ENCODE measurements at places on chromosomes 7 and 10.

GRCh38 chr7:154578336-154578735 is 424.6 kb downstream of the PAXIP1 start:
- no peak for DNase-seq

DNA sequence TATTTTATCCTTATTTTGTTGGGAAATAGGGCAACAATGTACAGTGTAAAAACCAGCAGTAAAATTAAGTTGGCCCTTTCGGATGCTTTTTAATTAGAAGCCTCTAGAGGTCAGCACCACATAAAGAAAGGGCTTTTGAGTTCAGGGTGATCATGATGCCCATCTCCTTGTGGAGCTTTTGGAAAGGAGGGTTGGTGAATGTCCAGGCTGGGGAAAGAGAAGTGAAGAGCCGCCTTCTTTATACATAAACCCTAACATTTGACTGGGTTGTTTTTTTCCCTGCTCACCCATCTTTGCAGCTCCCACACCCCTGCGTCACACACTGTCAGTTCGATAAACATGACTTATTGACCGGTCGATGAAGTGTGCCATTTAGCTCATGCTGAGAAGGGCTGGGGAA is 29.8 kb downstream of the MTURN start:
- DNase-seq = no peak

- DNase-seq = no peak
These were observed 190.9 kb downstream of the VTI1A start for GRCh38 chr10:112637901-112638300.

GRCh38 chr7:46131916-46132795 is 211.1 kb upstream of the IGFBP3 start:
- DNase-seq = no peak

DNA sequence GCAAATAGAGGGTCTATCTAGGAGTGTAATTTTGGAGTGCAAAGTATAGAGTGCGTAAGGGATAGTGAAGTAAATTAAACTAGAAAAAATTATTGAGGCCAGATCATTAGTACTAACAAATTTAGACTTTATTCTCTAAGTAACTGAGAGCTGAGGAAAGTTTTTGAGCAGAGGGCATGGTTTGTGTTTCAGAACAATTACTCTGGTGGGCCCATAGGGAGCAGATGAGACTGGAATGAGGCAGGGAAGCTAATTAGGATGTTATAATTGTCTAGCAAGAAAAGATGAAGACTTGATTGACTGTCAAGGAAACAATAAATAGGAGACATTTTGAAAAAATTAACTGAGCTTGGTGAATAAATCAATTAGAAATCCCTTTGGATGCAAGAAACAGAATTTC is 37.8 kb upstream of the IMMP2L start:
- no peak for DNase-seq

DNA sequence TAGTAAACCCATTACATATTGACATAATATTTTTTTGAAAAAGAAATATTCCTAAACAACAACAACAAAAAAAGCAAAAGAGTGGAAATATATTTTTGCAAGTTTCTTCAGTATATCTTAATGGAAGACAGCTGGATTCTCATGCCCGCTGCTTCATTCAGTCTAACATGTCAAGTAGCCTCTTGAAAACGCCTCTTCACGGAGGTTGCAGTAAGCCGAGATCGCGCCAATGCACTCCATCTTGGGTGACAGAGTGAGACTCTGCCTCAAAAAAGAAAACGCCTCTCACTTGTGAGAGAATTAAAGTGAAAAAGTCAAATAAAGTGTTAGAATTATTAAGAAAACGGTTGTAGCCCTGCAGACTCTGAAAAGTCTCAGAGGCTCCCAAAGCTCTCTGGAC is 1.3 kb downstream of the CUTC start:
- DNase-seq = no peak

DNA sequence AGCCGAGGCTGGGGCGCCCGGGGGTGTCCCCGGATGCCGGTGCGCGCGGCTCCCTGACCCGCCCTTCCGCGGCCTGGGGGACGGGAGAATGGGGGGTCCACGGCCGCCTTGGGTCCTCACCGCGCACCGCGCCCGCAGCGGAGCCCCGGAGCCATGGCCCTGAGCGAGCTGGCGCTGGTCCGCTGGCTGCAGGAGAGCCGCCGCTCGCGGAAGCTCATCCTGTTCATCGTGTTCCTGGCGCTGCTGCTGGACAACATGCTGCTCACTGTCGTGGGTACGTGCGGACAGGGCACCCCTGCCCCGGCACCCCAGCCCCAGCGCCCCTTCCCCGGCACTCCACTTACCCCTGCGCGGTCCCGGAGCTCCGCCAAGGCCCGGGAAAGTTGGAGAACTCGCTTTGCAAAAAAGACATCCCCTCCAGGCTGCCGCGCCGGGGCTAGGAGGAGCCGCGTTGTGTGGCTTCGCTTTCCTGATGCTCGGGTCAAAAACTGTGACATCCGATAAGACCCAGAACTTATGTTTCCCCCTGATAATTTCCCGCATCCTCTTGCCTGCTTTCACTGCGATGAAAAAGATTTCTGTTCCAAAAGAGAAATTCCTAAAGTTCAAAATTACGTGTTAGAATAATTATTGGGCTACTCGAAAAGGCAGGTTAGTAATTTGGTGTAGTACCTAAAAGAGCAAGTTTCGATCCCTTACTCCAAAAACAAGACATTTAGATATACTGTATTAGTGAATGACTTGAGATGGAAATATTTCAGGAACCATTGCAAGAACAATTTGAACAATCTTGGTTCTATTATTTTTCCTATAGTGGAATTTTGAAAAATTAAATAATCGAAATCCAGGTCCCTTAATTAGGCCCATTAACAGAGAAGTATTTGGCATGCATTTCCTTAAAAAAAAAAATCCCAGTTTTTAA is 888 bp downstream of the SLC18A2 start:
- no peak for DNase-seq

- no peak for DNase-seq
These were observed 21.5 kb downstream of the CHST3 start for GRCh38 chr10:71985542-71986250.

DNA sequence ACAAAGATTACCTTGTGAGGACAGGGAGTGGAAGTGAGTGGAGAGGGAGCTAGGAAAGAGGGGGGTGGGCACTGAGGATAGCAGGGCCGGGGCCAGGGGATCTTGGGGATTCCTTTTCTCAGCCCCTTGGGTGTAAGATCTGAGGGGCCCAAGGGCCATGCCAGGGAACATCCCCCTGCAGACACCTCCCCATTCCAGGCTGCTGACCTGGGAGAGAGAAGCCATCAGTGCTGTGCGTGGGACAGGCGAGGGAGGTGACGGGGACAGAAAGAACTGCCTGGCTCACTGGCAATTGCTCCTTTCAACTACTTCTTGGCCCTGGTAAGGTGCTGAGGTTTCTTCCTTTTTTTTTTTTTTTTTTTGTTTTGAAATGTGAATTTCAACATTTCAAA is 12.0 kb upstream of the BTBD16 start:
- DNase-seq = no peak

DNA sequence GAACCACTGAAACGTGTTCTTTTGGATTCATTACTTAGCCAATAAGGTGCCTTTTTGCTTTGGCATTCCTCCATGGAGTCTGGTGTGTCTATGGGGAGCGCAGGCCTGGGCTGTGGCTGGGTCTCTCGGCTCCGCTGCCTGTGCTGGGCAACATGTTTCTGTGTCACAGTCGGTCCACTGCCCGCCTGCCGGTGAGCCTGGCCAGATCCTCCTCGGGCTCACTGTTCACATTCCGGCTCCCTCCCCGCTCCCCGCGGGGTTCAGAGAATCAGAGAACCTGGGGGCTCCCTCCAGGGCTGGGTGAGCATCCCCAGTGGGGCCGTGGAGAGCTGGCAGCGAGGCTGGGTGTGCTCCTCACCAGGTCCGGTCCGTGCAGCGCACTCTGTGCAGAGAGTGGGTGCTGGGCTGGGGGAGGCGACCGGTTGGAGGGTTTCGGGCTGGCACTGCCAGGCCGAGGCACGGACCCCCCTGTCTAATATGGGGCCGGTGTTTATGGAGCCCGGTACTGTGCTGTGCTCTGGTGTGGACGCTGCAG is 70.4 kb downstream of the INPP5A start:
- DNase-seq = no peak

- no peak for DNase-seq
These were observed 9.2 kb upstream of the ORAI2 start for GRCh38 chr7:102424129-102424551.

DNA sequence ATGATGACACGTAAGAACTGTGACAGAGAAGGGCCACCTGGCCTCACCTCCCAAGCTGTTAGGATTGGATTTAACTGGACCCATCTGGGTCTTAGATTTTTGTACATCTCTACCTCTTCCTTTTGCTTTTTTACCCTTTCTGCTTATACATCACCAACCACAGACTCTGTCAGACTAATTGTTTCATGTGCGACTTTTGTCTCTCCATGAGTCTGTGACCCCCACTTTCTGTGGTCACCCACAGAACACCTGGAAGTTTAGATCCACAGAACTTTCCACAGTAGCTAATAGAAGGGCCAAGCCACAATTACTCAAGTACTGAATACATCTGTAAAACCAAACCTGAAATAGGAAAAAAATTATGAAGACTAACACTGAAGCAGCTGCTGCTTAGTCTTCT is 23.1 kb downstream of the SEC31B start:
- no peak for DNase-seq

GRCh38 chr10:119898577-119898976 is 6.0 kb downstream of the SEC23IP start:
- no peak for DNase-seq

DNA sequence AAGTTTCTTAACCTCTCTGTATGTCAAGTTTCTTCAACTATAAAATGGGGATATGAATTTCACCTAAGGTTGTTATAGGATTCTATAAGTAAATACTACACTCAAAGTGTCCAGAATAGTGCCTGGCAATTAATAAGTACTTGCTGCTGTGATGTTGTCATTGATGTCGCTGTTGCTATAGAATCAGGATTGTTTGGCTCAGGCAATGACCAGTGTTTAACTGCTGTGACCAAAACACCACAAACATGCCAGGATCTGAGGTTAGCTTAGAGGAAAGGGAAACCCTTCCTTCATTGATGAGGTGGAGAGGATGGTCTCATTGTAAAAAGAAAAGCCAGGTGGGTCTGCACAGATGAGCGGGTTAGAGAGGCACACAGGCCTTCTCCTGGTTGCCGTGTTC is 223.1 kb upstream of the INHBA start:
- no peak for DNase-seq

DNA sequence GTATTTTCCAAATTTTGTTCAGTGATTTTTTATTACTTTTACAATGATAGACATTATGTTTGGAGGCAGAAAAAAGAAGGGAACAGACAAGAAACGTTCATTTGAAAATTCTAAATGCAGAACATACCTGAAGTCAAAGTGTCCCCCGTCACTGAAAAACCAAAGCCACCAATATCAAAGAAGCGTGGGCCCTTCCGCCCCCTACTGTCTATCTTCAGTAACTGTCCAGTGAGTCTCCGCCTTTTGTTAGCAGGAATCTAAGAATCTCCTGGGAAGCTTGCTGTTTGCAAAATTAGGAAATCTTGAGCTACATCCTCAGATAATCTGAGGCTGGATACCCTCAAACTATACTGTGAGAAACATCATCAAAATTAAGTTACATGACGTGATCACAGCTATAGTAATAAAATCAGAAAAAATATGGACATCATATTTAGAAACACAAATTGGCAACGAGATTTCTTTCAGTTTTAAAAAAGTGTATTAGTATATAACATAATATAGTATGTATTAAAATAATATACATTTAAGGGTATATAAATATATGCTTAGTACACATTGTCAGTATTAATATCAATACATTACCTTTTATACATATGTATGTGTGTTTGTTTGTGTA is 169.3 kb upstream of the AKR1E2 start:
- DNase-seq = peak; percentile 28

- DNase-seq = no peak
These were observed at the start of gene CHST15 for GRCh38 chr10:124092860-124093773. CHST15 (minus strand) TSS chr10:124093598; CDS start chr10:124046212, 47,386 bp downstream.

- no peak for DNase-seq
These were observed 6.0 kb upstream of the FAM170B start for GRCh38 chr10:49139846-49140195.

- DNase-seq = no peak
These were observed 1.5 kb upstream of the MEST start for GRCh38 chr7:130490311-130490791.

DNA sequence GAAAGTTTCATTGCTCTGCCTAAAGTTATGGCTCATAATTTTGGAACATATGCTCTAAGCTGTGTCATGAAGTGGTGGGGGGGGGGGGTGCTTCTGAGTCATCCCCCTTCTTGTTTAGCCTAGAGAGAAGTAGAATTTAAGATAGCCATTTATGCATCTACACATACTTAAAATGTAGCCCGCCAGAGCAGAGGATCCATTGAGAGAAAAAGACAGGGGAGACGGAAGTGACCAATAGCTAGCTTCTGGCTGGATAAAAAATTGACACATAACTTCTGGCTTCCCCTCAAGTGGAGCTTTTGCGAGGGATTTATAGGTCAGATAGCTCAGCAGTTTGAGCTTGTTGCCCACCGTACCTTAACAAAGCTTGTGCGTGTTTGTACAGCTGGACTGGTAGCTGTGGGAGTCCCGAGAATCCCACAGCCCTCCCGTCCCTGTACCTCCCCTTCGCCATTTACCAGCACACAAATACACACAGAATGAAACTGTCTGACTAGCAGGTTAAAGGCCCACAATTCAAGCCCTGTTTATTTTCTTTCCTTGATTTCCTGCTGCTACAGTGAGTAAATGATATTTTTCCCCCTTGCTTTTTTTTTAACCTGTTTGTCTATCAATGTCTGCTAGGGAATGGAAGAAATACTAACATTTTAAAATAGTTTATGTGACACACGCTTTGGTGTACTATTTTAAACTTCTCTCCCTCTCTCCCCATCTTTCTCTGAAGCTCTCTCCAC is 232.6 kb upstream of the FERD3L start:
- DNase-seq = no peak

- DNase-seq = no peak
These were observed 4.2 kb upstream of the CCNY start for GRCh38 chr10:35331894-35332640.

DNA sequence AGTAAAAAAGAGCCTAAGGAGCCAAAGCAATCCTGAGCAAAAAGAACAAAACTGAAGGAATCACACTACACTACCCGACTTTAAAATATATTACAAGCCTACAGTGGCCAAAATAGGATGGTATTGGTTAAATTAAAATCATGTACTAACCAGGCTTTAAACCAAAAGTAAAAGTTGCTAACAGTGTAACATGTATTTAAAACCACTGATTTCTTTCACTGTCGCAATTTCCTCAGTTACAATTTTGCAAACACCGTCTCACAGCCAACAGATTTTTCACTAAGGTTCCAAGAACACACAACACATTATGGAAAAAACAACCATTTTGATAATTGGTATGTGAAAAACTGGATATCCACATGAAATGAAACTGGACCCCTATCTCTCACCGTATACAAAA is 74.0 kb downstream of the JMJD1C start:
- no peak for DNase-seq

- no peak for DNase-seq
These were observed 130.1 kb downstream of the ELMO1 start for GRCh38 chr7:37318541-37318940.

- DNase-seq = no peak
These were observed 114.2 kb upstream of the GPR22 start for GRCh38 chr7:107355616-107356015.

All from stimulated activated CD4-positive, alpha-beta T cell treated with anti-CD3 and anti-CD28 coated beads, Interleukin-2, amount 100 ng/mL, for 4 hours (primary cell).